NCI-H1092 treated with DMSO at 0.1 percent for 48 hours (cell line): ENCODE measurements at places on chromosomes 7 and 10.

- DNase-seq, result no peak
Observed at GRCh38 chr7:7707806-7708205, 10.6 kb downstream of the RPA3 start.

- peak; percentile 76 for DNase-seq
Observed at GRCh38 chr7:33757563-33758165, 147.7 kb upstream of the BMPER start.

DNA sequence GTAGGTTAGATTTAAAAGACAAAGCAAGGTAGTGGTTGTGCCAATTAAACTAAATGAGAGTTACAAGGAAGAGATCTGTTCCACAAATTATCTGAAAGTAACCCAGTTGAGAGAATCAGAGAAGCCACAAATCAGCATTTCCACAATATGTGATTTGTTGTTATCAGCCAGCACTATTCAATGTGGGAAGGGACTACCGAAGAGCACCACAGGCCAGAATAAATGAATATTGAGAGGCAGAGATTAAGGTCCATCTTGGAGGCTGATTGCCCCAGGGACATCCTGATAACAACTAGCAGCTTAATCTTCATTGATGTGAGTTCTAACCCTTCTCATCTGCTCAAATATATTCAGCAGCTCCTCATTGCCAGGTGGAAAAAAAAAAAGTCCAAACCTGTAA is 367.6 kb downstream of the MALRD1 start:
- no peak for DNase-seq

DNA sequence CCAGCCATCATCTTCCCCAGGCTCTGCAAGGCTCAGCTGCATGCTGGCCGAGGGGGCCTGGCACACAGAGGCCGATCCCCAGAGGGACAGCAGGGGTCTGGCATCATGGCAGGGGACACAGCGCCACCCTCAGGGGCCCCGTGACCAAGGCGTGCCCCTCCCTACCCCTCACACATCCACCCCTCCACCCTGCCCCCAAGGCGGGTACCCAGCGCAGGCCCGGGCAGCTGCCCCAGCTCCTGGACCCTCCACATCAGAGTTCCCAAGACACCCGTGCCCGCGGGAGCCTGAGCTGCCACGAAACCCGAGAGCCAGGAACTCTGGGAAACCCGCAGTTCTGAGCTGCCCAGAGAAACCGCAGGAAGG is 46.5 kb upstream of the TNRC18 start:
- peak; percentile 43 for DNase-seq

DNA sequence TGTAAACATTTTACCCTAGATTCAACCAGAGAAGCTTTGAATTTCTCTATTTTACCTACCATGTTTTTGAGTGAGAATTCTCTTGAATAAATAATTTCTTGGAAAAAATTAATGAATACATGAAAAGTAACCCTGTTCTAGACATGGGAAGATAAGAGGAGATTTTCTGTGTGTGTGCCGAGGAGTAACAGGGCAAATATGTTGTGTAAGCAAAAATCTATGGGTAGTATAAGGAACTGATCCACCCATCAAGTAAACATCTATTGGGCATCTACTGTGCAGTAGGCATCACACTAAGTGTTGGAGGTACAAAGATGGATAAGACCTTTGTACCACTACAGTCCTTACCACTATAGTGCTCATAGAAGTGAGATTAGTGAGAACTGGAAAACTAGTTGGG is 8.2 kb upstream of the NXPH1 start:
- DNase-seq, result no peak

GRCh38 chr10:117967149-117967650 is 79.5 kb downstream of the RAB11FIP2 start:
- DNase-seq, result peak; percentile 6

- no peak for DNase-seq
Observed at GRCh38 chr10:48758411-48758810, 73.7 kb downstream of the WDFY4 start.

GRCh38 chr10:117360016-117360415 is 15.2 kb downstream of the PDZD8 start:
- no peak for DNase-seq

- DNase-seq, result peak; percentile 58
Observed at GRCh38 chr7:137091396-137091795, 222.9 kb downstream of the CHRM2 start.
